ENCODE measurements at places on chromosomes 4 and X. TPM values are rescaled to one million over a fixed set of nuclear protein-coding genes. Genes with fewer than 3 reads are reported as not detected.

The MID1 gene
- total RNA-seq: 6.9 TPM

DNA sequence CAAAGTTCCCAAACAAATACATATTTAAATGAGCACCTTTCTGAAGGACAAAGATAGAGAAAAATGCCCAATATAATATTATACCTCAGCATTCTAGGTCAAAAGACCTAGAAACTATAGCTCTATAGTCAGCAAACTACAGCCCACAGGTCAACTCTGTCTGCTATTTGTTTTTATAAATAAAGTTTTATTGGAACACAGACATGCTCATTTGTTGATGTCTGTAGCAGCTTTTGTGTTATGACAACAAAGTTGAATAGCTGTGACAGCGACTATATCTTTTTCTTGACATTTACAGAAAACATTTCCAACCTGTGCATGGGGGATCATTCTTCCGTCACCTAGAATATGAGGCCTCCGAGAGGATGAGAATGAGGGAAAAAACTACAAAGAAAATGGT, 48.7 kb upstream of the WDR19 start:
- H3K27me3 ChIP-seq: no peaks in the 10 kb centered on the region
- H3K4me1 ChIP-seq: no peaks in the 10 kb centered on the region
- no peak overlapping the region for H3K4me3 ChIP-seq
- no peaks in the 10 kb centered on the region for H3K36me3 ChIP-seq
- no peak overlapping the region for H3K27ac ChIP-seq

The PWWP3B gene
- total RNA-seq: 7.0 TPM

DNA sequence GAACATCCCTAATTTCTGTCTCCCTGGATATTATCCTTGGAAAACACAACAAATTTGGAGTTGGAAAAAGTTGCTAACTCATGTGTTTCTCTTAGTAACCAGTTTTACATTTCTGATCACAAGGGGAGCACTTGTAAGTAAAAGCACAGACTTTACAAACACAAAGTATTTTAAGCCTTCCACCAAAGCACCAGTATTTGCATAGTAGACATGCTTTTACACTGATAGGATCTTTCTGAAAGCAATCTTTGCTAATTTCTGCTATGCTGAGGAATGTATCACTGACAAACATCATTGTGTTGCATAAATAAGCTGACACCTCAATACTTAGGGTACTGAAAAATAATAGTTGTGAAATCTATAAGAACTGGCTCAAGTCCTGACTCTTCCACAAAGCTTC, 100.6 kb downstream of the MID1 start:
- no peaks in the 10 kb centered on the region for H3K36me3 ChIP-seq
- DNase-seq: no peak
- H3K27me3 ChIP-seq: no peaks in the 10 kb centered on the region
- H3K4me1 ChIP-seq: no peaks in the 10 kb centered on the region
- H3K4me3 ChIP-seq: no peak overlapping the region

GRCh38 chr4:53137468-53137867, 228.4 kb downstream of the SCFD2 start:
- no peak for DNase-seq
- H3K4me1 ChIP-seq: no peaks in the 10 kb centered on the region
- no peak overlapping the region for H3K4me3 ChIP-seq

All from breast epithelium (tissue), 4 donors.